Activated effector memory CD4-positive, alpha-beta T cell treated with Interleukin-2 at 50 U/mL for 16 hours (primary cell): ENCODE measurements at places on chromosomes 3 and 15.

DNA sequence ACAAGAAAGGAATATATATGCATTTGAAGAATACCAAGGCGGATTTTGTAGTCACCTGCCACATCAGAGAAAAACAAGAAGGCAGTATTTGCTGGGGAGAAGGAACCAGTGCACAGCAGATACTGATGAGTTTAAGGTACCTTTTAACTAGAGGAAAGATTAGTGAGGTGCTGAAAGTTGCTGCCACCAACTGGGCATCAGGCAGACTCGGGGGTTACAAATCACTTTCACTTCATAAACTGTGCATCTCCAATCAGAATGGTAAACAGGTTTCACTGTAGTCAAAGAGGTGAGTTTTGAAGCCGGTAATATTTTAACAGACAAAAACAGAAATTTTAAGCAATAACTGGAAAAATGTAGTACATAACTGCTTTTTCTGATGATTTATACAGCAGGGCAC, 4.1 kb downstream of the FBN1 start:
- no peak for DNase-seq

GRCh38 chr3:4739289-4740236, 239.7 kb upstream of the BHLHE40 start:
- DNase-seq: no peak

DNA sequence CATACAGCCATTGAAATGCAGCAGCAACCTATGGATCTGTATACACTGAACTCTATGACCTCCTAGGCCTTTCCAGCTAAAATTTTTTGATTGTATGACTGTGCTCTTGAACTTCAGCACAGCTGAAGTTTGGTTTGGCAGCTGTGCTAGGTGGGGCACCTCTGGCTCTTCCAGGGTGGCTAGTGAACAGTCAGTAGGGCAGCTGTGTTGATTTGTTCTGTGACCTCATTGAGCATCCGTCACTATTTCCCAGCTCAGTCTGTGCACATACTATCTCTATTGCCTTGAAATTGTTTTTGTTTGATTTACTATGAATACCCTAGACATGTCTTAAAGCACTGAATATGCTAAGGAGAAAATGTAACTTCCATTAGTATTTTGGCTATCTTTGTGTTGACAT, 363.2 kb upstream of the NAALADL2 start:
- no peak for DNase-seq

- no peak for DNase-seq
Measured at GRCh38 chr3:114449271-114450007, 155.6 kb downstream of the TIGIT start.

- no peak for DNase-seq
Measured at GRCh38 chr3:175192536-175192935, 333.4 kb downstream of the NAALADL2 start.

DNA sequence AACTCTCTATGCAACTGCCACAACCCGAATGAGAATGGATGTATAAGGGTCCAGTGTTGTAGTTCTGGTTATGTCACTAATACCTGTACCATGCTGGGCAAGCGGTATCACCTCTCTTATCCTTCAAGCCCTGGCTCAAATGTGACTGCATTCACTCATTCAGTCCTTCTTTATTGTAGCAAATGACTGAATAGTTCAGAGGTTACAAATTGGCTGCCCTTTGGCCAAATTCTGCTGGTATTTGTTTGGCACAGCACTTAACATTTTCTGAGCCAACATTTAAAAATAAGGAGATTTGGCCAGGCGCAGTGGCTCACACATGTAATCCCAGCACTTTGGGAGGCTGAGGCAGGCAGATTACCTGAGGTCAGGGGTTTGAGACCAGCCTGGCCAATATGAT, 47.5 kb downstream of the DLEC1 start:
- DNase-seq: no peak

- DNase-seq: no peak
Measured at GRCh38 chr3:81713031-81713430, 48.4 kb downstream of the GBE1 start.

- no peak for DNase-seq
Measured at GRCh38 chr3:100548053-100548452, 55.6 kb downstream of the TMEM45A start.

- DNase-seq: no peak
Measured at GRCh38 chr3:97970956-97971620, 1.1 kb downstream of the RIOX2 start.

- DNase-seq: no peak
Measured at GRCh38 chr3:108150200-108150599, 59.4 kb upstream of the CD47 start.

- DNase-seq: no peak
Measured at GRCh38 chr3:159586571-159587202, 401.9 kb upstream of the IL12A start.

- no peak for DNase-seq
Measured at GRCh38 chr15:41690636-41691035, 30.4 kb downstream of the MGA start.

DNA sequence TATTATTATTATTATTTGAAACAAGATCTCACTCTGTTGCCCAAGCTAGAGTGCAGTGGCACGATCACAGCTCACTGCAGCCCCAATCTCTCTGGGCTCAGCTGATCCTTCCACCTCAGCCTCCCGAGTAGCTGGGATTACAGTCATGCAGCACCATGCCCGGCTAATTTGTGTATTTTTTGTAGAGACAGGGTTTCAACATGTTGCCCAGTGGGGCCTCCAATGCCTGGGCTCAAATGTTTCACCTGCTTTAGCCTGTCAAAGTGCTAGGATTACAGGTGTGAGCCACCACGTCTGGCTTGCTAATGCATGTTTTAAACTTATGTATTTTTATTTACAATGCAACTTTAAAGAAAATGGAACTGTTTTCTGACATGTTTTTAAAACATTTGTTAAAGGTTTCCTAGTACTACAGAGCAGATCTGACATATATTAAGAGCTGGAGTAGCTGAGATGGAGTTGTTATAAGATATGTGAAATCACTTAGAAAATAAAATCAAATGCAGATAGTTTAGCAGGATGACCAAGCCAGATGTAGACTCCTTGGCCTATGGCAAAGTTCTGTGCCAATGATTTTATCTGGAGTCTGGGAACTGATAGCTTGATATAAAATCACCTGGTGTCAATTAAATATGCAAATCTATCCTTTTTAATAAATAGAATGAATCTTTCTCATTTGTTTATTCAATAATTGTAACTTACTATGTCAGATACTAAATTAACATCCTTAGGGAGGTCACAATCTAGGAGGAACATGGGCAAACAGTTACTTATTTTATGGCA, 310.1 kb upstream of the NAALADL2 start:
- DNase-seq: no peak

- no peak for DNase-seq
Measured at GRCh38 chr3:76820481-76820880, 219.4 kb upstream of the ROBO2 start.

DNA sequence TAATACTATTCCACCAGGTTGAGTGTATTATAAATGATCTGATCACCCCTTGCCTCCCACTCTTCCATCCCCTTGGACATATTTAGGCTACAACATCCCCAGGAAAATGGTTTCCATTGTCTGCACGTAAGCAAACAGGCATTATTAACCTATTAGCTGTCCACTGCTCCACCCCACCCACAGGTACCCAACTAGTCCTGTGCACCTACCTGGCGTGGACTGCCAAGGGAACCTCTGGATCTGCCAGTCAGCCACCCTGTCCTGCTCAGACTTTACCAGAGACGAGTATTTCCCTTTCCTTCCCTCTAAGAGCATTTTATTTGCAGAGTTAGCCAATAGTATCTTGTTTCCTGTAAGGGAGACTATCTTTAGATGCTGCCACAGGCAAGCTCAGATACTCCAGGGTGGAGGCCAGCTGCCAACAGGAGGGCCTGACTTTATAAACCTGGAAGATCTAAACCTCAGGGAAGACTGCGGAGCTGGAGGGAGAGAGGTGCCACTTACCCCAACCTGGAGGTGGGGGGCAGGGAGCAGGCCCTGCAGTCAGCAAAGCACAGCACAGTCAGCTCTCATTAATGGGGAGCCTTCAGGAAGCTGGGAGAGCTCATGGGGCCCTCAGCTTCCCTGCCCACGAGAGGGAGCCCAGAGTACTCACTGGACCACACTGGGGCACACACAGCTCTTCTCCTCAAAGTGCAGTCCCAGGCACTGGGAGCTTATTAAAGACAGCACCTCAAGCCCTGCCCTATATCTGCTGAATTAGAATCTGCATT, at the start of gene CX3CR1:
Gene CX3CR1, minus strand, starts transcription at position 292 of the 773 bp plus-strand sequence. CDS start 13,527 bp downstream, outside the sequence.
- no peak for DNase-seq

GRCh38 chr15:39417366-39418134, 163.3 kb upstream of the THBS1 start:
- no peak for DNase-seq

- DNase-seq: no peak
Measured at GRCh38 chr3:66386011-66386924, 114.6 kb downstream of the LRIG1 start.

DNA sequence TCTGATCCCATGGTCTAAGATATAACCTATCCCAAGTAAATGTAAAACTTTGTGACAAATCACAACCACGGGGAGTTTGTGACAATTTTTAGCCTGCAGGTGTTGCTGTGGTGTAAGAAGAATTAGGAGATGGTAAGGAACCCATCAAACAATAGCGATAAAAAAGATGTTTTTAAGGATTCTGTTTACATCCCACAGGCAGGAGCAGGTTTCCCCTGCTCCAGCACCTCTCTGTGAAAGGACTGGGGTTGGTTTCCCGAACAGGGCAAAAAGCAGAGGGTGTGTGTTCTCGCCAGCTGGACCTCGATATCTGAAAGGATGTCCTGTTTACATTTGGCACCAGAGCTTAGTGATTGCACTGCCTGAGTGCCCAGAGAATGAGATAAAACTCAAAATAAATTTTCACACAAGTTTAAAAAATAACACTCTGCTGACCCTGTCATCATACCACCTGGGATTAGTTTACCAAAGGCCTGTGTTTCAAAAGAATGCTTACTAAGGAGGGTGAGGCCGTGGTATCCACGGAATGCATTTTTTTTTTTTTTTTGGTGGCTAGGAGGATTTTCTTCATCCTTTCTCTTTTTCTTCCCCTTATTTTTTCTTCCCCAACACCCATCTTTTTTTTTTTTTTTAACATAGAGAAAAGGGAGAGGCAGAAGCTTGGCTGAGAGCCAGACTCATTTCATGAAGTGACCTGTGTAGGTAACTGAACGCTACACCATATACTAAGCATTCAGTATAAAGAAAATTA, 151.8 kb upstream of the DPH6 start:
- no peak for DNase-seq

DNA sequence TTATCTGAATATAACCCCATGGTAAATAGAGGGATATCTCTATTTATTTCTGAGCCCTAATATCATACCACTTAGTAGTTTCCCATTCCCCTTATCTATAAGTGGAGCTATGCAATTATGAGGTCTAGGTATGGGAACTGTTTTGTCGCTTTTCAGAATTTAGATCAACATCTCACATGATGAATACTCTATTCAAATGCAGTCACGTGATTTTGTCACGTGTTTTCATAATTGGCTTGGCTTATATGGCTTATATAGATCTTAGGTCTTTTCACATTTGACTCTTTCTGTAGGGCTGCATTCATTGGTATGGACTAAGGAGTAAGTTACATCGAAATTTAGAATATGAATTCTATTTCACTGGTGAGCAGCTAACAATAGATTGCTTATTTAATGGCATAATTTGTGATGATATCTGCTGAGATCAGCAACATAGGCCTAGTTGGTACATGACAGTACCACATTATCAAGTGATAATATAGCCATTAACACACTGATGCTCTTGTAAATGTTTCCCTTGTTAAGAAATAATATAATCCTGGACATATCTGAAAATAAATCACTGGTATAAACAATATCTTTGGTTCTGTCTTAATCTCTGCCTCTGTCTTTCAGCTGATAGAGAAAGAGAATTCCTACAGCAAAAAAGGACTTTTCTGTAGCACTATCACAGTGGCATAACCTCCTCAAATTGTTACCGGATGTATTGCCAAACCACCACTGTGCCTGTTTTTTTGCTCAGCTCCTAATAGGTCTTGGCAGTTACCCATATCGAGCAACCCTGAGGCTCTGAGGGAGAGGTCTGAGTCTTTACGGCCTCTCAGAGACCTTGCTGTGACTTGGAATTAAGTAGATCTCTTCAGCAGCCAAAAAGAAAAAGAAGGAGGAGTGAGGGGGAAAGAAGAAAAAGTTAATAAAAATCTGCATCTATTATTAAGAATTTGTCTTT, 357.1 kb downstream of the ZPLD1 start:
- no peak for DNase-seq

DNA sequence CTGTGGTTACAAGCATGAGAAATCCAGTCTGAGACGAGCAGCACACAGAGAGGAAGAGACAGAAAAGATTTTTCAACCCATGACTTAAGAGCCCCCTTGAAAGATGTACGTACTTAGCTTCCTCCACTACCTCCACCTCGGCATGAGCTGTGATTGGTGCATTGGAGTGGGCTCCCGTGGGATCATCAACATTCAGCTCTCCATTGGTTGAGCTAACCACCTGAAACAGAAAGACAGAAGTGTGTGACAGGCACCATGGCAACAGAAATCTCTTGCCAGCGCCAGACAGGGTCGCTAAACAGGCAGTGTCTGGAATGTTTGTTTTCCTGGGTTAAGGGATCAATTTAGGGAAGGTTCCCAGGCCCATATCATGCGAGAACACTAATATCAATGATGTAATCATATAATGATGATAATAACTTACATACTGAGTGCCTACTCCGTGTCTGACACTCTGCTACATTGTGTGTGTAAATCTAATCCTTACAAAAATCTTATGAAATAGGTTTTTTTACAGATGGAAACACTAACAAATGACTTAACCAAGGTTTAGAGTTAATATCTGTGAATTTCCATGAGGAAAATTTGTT, 17.5 kb upstream of the PPIB start:
- no peak for DNase-seq

GRCh38 chr3:172179680-172180399, 140.5 kb downstream of the FNDC3B start:
- no peak for DNase-seq

GRCh38 chr3:13500133-13500885, 20.2 kb downstream of the HDAC11 start:
- DNase-seq: no peak

DNA sequence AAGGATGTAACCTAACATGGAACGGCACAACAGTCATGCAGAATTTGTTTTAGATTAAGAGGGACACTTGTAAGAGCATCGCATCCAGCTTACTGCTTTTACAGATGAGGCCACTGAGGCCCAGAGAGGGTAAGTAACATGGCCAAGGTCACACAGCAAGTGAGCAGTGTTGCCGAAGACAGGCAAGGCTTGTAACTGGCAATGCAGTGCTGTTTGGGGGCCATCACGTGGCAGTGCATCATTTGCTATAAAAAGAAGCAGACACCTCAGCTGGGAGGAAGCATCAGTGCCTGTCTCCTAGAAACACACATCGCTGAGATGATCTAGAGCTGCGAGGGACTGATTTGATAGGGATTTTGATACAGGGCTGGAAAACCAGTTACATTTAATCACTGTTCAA, 108.2 kb upstream of the PROK2 start:
- no peak for DNase-seq
